ENCODE measurements at places on chromosomes 3 and 15. TPM values are rescaled to one million over a fixed set of nuclear protein-coding genes. Genes with fewer than 3 reads are reported as not detected.

XIRP1 gene
- not detected for polyA plus RNA-seq

TLR9 gene
- 0.56 TPM for polyA plus RNA-seq

DNA sequence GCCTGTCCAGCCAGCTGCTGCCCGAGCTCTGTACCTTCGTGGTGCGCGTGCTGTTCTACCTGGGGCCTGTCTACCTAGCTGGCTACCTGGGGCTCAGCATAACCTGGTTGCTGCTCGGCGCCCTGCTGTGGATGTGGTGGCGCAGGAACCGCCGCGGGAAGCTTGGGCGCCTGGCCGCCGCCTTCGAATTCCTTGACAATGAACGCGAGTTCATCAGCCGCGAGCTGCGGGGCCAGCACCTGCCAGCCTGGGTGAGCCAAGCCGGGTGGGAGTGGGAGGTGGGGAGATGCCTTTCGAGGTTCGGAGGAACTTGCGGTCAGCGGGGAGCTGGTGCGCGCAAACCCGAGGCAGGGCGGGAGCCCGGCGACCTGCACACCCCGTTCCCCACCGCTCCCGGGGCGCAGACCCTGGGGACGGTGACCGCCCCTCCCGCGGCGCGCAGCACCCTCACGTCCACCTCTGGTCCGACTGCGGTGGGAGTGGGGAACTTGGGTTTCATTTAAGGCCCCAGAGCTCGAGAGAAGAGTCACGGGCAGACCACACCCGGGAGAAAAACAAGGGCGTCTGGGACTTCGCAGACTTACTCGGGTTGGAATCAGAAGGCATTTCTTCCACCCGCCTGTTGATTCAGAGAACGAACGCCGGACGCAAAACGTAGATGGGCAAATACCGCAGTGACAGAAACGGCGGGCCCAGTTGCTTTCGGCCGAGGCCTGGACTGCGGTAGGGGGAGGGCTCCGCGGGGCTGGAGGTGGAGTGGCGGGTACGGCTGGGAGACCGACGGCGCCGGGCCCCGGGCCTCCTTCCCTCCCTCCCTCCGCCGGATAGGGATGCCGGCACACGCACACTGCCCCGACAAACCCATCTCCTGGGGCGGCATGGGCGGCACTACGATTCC is 708 bp downstream of the ESYT3 start:
- H3K27ac ChIP-seq, result no peak overlapping the region
- H3K4me3 ChIP-seq, result no peak overlapping the region
- H3K4me1 ChIP-seq, result peaks cover 15% of the 10 kb centered on the region
- DNase-seq, result no peak
- no peaks in the 10 kb centered on the region for H3K36me3 ChIP-seq

DNA sequence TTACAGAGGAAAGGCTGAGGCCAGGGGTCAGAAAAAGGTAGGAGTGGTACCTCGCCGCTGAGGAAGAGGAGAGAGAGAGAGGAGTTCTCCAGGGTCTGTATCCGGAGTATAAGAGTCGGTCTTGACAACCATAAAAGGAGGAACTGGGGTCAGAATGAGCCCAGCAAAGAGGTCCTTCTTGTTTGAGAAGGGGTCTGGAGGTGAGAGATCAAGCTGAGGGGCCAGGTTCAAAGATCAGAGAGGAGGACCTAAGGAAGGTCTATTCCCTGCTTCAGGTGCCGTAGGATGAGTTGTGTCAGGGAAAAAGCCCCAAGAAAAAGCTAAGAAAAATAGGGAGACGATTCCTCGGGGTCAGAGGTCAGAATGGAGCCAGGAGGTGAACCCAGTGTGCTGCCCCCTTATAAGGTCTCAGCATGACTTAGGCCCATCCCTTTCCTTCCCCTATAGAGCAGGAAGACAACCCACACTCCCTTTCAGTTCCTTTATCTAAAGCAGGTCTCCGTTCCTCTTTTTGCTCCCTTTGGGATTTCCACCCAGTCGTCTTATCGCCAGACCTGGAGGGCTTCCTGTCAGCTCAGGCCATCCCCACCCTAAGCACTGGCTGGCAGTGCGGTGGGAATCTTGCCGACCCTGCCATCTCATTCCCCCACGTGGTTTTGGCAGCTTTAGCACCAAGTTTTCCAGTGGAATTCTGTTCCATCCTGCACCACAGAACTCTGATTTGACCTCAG is 651 bp downstream of the MTMR14 start:
- no peaks in the 10 kb centered on the region for H3K36me3 ChIP-seq
- peaks cover 15% of the 10 kb centered on the region for H3K4me1 ChIP-seq
- no peaks in the 10 kb centered on the region for H3K27me3 ChIP-seq
- H3K4me3 ChIP-seq, result peak overlapping the region; percentile 95
- no peak for DNase-seq

DNA sequence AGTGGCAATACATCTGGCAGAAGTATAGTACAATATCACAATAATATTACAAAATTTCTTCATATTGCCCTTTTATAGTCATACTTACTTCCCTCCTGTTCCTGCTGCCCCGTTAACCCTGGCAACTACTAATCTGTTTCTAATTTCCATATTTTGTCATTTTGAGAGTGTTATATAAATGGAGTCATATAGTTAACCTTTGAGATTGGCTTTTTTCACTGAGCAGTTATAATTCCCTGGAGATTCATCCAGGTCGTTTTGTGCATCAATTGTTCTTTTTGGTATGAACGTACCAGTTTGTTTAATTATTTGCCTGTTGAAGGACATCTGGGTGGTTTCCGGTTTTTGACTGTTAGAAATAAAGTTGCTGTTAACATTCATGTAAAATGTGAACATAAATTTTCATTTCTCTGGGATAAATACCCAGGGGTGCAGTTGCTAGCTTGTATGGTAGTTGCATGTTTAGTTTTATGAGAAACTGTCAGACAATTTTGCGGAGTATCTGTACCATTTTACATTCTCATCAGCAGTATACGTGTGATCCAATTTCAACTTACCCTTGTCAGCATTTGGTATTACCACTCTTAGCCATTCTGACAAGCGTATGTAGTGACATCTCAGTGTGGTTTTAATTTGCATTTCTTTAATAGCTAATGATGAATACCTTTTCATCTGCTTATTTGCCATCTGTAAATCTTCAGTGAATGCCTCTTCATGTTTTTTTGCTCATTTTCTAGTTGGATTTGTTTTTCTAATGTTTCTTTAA is 32.2 kb upstream of the IL20RB start:
- DNase-seq, result no peak
- H3K36me3 ChIP-seq, result no peaks in the 10 kb centered on the region
- H3K4me1 ChIP-seq, result no peaks in the 10 kb centered on the region
- H3K27me3 ChIP-seq, result no peaks in the 10 kb centered on the region

DNA sequence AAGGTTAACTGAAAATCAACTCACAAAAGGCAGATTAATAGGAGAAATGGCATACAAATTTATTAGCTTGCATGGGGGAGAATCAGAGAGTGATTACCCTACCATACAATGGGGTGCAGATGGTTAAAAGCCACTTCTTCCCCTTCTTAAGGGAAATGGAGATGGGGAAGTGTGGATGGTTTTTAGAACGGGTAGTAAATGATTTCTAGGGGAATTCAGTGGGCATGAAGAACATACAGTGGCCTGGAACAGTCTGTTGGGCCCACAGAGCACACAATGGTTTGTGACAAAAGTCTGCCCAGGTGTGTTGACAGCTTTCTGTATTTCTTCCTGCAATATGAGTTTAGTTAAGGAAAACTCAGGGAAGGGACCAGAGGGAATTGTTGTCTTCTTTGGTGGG is 61.0 kb downstream of the C3orf80 start:
- no peak for DNase-seq
- no peaks in the 10 kb centered on the region for H3K36me3 ChIP-seq
- no peaks in the 10 kb centered on the region for H3K27me3 ChIP-seq
- no peaks in the 10 kb centered on the region for H3K4me1 ChIP-seq
- no peak overlapping the region for H3K4me3 ChIP-seq
- no peak overlapping the region for H3K27ac ChIP-seq

DNA sequence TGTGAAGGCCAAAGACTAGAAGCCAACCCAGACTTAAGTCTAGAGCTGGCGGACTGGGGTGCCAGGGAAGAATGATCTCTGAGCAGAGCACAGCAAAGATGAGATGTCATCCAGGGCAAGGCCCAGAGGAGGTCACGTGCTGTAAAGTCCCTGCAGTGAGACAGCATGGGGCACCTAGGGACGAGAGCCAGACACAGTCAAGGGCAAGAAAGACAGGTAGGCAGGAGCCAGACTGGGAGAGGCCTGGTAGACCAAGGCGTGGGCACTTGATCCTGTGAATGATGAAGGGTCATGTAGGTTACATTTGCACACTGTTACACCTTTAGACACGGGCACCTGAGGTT is 379.7 kb upstream of the PROK2 start:
- H3K4me1 ChIP-seq, result no peaks in the 10 kb centered on the region
- H3K36me3 ChIP-seq, result no peaks in the 10 kb centered on the region
- H3K27me3 ChIP-seq, result no peaks in the 10 kb centered on the region
- no peak for DNase-seq
- H3K4me3 ChIP-seq, result no peak overlapping the region

GRCh38 chr3:134473868-134474546 is 11.8 kb downstream of the ANAPC13 start:
- DNase-seq, result peak; percentile 90
- peaks cover 30% of the 10 kb centered on the region for H3K36me3 ChIP-seq
- no peaks in the 10 kb centered on the region for H3K27me3 ChIP-seq
- no peaks in the 10 kb centered on the region for H3K4me1 ChIP-seq
- no peak overlapping the region for H3K4me3 ChIP-seq

DNA sequence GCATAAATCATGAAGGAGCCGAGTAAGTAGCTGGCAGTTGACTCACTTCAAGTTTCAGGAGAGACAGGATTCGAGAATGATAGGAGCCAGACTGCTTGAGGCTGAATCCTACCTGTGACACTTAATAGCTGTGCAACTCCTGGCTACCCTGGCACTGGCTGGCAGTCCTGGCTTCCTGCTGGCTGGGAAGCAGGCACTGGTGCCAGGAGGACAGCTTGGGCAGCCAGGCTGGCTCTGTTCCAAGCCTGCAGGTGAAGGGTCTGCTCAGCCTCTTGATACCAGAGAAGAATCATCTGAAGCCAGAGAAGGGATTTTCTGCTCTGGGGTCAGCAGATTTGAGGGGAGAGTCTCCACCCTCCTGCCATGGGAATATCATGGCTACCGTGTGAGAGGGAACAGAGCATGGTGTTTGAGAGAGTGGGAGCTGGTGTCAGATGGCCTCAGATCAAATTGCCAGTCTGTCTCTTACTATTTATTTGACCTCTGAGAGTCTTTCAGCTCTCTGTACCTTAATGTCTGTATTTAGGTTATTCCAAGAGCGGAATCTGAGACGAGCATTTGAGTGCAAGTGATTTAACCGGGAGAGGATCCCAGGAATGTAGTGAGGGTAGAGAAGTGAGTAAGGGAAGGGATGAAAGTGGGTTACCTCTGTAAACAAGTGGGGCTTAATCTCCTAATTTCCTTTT is 4.4 kb upstream of the XIRP1 start:
- no peak overlapping the region for H3K4me3 ChIP-seq
- no peaks in the 10 kb centered on the region for H3K36me3 ChIP-seq
- no peak for DNase-seq
- H3K27ac ChIP-seq, result no peak overlapping the region
- no peaks in the 10 kb centered on the region for H3K27me3 ChIP-seq
- H3K4me1 ChIP-seq, result no peaks in the 10 kb centered on the region

GRCh38 chr3:122245513-122246174 is 62.2 kb downstream of the CASR start:
- H3K36me3 ChIP-seq, result no peaks in the 10 kb centered on the region
- H3K27me3 ChIP-seq, result no peaks in the 10 kb centered on the region
- DNase-seq, result no peak

DNA sequence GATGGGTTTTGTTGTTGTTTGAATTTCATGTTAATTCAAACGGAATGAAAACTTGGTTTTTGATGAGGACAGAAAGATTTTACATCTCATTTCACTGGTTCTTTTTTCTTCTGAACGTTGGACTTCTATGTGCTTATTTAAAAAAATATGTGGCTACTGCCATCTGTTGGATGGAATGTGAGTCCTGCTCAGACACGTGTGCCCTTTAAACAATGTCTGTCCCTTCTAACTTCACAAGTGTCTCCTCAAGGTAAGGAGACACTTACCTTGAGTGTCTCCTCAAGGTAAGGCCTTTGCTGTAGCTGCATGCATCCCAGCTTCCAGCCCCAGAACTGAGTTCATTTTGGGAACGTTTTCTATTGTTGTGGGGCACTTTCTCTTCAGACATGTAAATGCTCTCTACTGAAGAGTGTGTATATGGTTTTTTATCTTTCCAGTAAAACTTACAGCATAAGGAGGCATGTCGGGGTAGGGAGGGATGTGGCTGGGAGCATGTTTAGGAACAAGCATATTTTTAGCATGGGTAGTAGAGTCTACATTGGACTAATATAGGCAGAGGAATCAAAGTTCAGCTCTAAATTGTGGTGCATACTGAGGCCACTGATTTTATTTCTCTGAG is 63.1 kb upstream of the UBE3A start:
- DNase-seq, result peak; percentile 48
- H3K4me3 ChIP-seq, result no peak overlapping the region
- no peak overlapping the region for H3K27ac ChIP-seq
- no peaks in the 10 kb centered on the region for H3K4me1 ChIP-seq
